ENCODE measurements at places on chromosomes 6 and 20. TPM values are rescaled to one million over a fixed set of nuclear protein-coding genes. Genes with fewer than 3 reads are reported as not detected.

Gene LY6G6D
- not detected for total RNA-seq

GRCh38 chr20:47274401-47275108 lies 81.9 kb downstream of the ZMYND8 start:
- peak; percentile 36 for DNase-seq
- H3K27me3 ChIP-seq, result no peaks in the 10 kb centered on the region
- H3K4me1 ChIP-seq, result peaks cover 48% of the 10 kb centered on the region
- peak overlapping the region; percentile 60 for H3K4me3 ChIP-seq

Gene HCRTR2
- not detected for total RNA-seq

Gene TOX2
- total RNA-seq, result 0.52 TPM

GRCh38 chr20:10476319-10476724 lies 41.2 kb downstream of the SLX4IP start:
- H3K27ac ChIP-seq, result no peak overlapping the region
- H3K27me3 ChIP-seq, result no peaks in the 10 kb centered on the region
- peaks cover 13% of the 10 kb centered on the region for H3K4me1 ChIP-seq
- H3K36me3 ChIP-seq, result peaks cover 9% of the 10 kb centered on the region
- no peak for DNase-seq

- no peak for DNase-seq
- no peaks in the 10 kb centered on the region for H3K36me3 ChIP-seq
- H3K27me3 ChIP-seq, result no peaks in the 10 kb centered on the region
- H3K4me1 ChIP-seq, result peaks cover 14% of the 10 kb centered on the region
- H3K4me3 ChIP-seq, result no peak overlapping the region
- H3K27ac ChIP-seq, result no peak overlapping the region
Observed at GRCh38 chr6:41181566-41181965, 18.6 kb upstream of the TREM2 start.

Gene FNDC11
- 0.20 TPM for total RNA-seq

GRCh38 chr6:68533339-68533795 lies 101.7 kb upstream of the ADGRB3 start:
- no peak overlapping the region for H3K4me3 ChIP-seq
- no peaks in the 10 kb centered on the region for H3K4me1 ChIP-seq
- H3K27me3 ChIP-seq, result no peaks in the 10 kb centered on the region

DNA sequence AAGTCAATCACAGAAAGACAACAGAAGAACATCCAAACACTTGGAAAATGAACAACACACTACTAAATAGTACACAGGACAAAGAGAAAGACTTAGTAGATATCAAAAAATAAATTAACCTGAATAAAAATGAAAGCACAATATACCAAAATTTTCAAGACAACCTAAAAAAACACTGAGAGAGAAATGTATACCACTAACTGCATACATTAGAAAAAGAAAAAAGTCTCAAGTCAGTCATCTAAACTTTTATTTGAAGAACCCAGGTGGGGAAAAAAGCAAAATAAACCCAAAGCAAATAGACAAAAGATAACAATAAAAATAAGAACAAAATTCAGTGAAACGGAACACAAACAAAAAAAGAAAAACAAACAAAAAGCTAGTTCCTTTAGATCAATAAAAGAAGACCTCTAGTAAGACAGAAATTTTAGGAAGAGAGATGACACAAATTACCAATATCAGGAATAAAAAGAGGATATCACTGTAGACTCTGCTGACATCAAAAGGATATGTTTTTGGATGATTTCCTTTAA lies 172.8 kb downstream of the TRIM27 start:
- H3K27me3 ChIP-seq, result peaks cover 89% of the 10 kb centered on the region
- no peak overlapping the region for H3K4me3 ChIP-seq
- no peak for DNase-seq
- peaks cover 2% of the 10 kb centered on the region for H3K36me3 ChIP-seq

All from activated naive CD8-positive, alpha-beta T cell treated with anti-CD3 and anti-CD28 coated beads for 36 hours (primary cell).